IMR-90 (cell line): ENCODE measurements at places on chromosomes 1 and 21. TPM values are rescaled to one million over a fixed set of nuclear protein-coding genes. Genes with fewer than 3 reads are reported as not detected.

Gene E2F2
- total RNA-seq: 0.36 and 0.56 TPM in 2 replicates

Gene NFASC
- 0.18 and 0.28 TPM in 2 replicates for total RNA-seq

GRCh38 chr1:64527165-64527564, 57.2 kb downstream of the CACHD1 start:
- no peak for DNase-seq

DNA sequence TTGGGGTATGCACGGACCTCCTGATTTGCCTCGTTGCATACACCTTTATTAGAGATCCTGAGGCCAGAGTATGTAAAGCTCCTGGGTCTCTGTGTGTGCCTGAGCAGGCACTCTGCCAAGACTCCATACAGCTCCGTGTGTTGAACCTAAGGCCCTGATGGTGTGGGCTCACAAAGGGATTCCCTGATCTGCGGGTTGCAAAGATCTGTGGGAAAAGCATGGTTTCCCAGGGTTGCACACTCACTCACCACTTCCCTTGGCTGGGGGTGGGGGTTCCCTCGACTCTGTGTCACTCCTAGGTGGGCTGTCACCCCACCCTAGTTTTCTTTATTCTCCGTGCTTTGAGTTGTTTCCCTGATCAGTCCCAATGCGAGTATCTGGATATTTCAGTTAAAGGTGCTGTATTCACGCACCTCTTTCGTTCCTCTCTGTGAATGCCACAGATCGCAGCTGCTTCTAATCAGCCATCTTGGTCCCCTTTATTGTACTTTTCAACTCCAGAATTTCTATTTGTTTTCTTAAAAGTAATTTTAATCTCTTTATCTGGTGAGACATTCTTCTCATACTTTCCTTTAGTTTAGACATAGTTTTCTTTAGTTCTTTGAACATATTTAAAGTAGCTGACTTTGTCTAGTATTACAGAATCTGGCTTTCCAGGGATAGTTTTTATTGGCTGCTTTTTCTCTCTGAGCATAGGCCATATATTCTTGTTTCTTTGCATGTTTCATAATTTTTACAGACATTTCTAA, 39.0 kb upstream of the F3 start:
- peak; percentile 45 for DNase-seq

GRCh38 chr1:151476083-151476482, 16.8 kb upstream of the POGZ start:
- DNase-seq: no peak

Gene CSTB
- total RNA-seq: 6.1 and 6.9 TPM in 2 replicates

DNA sequence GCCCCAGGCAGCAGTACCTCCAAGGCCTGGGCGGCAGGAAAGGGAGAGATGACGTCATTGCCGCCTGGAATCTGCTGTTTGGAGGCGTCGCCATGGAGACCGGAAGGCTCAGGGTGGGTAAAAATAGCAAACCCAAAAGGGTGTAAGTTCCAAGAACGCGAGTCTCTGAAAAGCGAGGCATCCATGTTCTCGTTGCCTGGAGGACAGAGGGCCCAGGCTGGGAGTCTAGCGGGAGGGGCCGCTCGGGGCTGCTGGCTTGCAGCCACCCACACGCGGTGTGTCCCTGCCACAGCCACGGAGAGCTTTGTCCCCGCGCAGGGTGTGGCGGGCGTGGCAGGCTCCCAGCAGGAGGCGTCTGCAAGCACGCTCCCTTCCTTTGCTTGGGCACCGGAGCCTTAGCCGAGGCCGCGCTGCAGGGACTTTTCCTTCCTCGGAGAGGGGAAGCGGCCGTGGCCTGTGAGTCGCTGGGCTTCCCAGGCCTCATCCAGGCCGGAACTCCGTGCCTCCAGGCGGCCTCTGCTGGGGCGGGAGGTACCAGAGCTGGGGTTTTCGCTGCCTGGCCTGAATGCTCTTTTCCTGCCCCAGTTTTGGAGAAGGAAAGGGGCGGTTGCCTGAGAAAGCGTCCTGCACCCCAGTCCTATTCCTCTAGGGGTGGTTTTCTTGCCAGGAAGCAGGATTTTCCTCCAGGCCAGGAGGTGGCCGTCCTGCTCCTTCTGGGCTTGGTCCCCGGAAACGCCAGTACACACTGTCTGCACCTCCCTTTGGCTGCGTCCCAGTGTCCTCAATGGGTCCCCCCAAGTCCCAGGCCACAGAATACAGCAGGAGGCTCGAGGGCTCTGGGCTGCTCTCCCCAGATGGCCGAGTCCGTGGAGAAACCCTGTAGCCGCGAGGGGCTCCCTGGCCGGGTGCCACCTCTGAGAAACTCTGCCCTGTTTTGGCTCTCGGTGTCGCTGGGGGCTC, 15.3 kb upstream of the SKI start:
- peak; percentile 96 for DNase-seq

- peak; percentile 69 for DNase-seq
Measured at GRCh38 chr1:115671176-115671934, 29.6 kb downstream of the VANGL1 start.

Gene TSACC
- not detected in 2 replicates for total RNA-seq

Gene ETV3L
- not detected in 2 replicates for total RNA-seq

GRCh38 chr1:17190010-17190995, 14.6 kb upstream of the PADI1 start:
- peak; percentile 92 for DNase-seq

DNA sequence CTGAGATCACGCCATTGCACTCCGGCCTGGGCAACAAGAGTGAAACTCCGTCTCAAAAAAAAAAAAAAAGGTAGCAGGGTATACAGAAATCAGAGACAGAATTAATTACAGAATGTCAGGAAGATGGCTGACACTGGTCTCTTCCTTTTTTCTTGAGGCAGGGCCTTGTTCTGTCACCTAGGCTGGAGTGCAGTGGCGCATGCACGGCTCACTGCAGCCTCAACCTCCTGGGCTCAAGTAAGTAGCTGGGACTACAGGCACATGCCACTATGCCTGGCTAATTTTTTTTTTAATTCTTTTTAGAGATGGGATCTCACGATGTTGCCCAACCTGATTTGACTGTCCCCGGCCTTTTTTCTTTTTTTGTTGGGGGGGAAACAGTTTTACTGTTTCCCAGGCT, 16.4 kb downstream of the RNU5D-1 start:
- no peak for DNase-seq

- no peak for DNase-seq
Measured at GRCh38 chr1:219514728-219515127, 98.2 kb downstream of the ZC3H11B start.

DNA sequence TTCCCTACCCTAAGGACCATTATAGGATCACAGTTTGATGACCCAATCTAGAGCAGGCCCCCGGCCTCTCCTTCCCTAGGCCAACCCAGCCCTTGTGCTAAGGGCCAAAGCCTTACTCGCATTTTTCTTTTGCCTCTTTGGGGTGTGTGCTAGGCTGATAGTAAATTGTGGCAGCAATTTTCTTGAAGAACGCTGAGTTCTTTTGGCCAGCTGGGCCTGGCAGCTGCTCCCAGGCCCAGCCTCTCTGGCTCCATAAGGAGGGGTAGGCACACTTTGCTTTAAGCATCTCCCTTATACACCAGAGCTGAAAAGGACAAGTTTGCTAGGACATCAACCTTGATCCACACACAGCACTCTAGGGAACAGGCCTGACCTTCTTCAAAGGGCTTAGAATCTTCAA, 4.2 kb downstream of the OLFML2B start:
- DNase-seq: no peak

Gene RXFP4
- not detected in 2 replicates for total RNA-seq
